ENCODE measurements at places on chromosomes 4 and X. TPM values are rescaled to one million over a fixed set of nuclear protein-coding genes. Genes with fewer than 3 reads are reported as not detected.
A peak's percentile ranks its signal among the peaks of the same experiment; 100 is the strongest.

DNA sequence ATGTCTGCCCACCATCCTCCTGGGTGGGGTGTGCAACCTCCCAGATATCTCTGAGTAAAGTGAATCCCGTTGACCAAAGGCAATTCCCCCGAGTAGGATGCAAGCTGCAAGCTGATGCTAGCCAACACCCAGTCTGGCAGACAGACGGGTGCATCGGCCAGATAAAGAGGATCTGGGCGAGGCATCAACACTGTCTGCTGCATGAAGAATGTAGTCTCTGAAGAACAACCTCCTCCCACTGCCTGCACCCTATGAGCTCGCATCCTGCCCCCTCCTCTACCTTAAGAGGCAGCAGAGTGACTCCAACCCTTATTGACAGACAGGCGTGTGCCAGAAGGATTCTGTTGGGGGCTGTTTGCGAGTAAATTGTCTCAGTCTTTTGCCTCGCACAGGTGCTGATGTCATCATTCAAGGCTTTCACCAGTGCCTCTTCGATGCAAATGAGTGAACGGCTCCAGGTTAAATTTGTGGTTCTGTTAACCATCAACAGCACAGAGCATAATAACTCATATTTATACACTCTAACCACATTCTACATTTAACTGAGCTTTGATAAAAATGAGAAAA lies 546.9 kb downstream of the BCOR start:
- no peak for DNase-seq

DNA sequence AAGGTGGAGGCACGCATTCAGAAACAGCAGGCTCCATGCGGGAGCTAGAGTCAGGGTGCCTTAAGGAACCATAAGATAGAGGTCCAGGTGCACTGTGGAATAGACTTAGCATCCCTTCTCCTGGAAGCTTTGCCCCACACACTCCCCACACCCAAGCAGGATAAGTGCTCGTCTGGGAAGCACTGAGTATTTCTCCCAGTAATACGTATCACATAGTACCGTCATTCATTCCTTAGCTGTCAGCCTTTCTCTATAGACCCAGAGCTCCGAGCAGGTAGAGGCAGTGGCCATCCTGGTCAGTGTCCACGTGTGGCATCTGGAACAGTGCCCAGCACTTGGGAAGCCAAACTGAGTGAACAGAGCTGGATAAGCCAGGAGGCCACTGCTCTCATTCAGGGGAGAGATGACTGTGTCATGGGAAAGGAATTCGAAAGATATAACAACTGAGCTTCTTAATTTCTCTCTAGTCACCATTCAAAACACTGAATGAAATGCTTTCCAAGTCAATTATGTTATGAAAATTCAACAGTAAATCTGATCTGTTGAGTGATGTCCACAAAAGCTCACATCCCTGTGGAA lies 9.9 kb downstream of the APBB2 start:
- peak; percentile 79 for DNase-seq

The JADE1 gene
- 18.4 TPM for polyA plus RNA-seq

- DNase-seq = no peak
Observed at GRCh38 chrX:107673431-107673830, 45.1 kb downstream of the PRPS1 start.

DNA sequence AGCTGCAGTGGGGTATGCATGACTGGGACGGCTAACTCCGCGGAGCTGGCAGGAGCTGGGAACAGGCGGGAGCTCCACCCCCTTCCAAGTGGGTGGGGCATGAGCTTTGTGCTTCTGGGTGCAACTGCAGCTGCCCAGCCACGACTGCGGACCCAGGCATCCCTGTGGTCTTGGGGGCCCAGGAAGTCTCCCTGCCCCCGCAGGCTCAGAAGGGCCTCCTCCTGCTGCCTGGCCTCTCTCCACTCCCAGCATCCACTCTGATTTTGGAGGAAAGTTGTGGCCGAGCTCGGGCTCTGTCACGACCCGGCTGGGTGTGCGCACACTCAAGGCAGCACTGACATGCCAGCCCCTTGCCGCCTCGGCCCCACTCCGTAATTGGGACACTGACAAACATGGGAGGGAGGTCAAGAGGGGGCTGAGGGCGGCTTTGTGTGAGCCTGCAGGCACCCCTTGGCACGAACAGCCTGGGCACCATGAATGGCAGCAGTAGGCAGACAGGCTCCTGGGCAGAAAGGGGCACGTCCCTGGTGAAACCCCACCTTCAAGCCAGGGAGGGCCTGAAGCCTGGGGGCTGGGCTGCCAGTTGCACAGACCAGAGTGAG lies 822.6 kb downstream of the GLUD2 start:
- no peak for DNase-seq

DNA sequence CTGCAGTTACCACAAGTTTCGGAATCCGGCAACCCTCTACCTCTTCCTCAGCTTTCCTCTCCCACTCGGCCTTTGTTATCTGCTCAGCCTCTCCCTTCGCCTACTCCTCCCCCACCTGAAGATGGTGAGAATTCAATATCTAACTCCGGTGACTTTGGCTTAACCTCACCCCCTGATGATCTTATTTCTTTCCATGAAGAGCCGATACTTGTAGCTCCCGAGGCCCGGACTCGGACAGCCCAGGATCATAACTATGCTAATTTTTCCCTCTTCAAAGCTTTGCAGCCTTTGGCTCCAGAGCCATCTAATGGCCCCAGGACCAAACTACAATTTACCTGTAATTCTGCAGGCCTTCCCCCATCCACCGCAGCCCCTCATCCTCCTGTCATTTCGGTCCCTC lies 32.0 kb upstream of the MGST2 start:
- peak; percentile 54 for DNase-seq

- no peak for DNase-seq
Observed at GRCh38 chr4:107619066-107619465, 101.0 kb downstream of the PAPSS1 start.

DNA sequence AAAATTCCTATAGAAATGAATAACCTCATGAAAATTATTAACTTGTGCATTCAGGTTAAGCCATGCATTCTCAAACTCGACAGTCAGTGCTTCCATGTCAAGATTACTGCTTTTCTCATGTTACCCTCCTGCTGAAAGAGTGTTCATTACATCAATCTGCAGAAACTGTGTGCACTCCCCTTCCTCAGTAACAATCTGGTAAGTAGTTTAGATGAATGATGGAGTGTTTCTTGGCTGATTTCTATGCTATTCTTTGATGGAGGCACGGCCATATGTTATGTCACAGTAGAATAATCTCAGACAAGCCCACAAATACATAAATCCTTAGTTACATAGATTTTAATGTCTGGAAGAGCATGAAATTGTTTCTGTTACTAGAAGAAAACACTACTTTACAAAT lies 193.3 kb upstream of the FAM47A start:
- DNase-seq = no peak

GRCh38 chr4:1711571-1712215 lies 426 bp downstream of the SLBP start:
- peak; percentile 86 for DNase-seq

- DNase-seq = no peak
Observed at GRCh38 chrX:70476166-70476933, 31.7 kb downstream of the DLG3 start.

The MFAP3L gene
- polyA plus RNA-seq = 0.94 TPM

GRCh38 chrX:22060415-22061280 lies 28.5 kb downstream of the PHEX start:
- DNase-seq = no peak

DNA sequence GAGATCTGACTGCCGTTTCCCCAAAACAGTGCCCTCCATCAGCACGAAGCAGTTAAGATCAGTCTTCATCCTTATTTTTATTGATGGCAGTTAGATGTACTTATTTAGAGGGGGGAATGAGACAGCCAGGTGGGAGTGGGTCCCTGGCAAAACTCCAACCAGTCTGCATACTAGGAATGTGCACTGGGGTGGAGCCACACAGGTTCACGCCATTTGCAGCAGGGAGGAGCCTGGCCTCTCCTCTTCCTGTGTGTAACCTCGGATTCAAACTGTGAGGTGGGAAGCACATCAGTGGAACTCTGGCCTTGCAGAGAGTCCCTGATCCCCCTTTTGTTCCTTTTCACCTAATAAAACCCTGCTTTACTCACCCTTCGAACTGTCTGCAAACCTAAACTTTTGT lies 987.7 kb upstream of the GRIA3 start:
- DNase-seq = no peak

DNA sequence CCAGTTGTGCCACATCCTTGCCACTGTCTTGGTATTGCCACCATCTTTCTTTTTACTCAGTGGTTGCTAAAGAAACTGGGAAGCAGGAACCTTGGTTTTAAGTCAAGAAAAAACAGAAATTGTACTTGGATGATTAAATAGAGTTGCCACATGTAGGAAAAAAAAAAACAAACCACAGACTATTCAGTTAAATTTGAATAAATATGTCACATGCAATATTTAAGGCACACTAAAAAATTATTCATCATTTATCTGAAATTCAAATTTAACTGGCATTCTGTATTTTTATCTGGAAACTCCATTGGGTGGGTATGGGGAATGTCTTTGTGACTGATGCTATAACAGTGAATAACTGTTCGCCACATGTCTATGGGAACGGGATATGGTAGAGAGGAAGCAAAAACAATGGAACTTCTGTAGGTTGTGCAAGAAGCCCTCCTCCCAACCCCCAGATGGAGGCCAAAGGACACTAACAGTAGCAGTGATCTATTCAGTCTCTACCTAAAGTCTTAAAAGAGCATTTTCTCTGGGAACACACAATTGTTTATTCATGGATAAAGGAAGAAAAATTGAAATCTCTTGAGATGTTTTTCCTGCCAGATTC lies 57.0 kb upstream of the PLAC8 start:
- no peak for DNase-seq

- no peak for DNase-seq
Observed at GRCh38 chr4:151644622-151645021, 116.2 kb downstream of the GATB start.

GRCh38 chr4:1289207-1290164 lies at the start of gene MAEA:
MAEA (plus strand) TSS chr4:1289891; CDS start chr4:1289914, 23 bp downstream.
- DNase-seq = peak; percentile 98

The EMCN gene
- 82.0 TPM for polyA plus RNA-seq

The MAP3K15 gene
- 49.9 TPM for polyA plus RNA-seq

DNA sequence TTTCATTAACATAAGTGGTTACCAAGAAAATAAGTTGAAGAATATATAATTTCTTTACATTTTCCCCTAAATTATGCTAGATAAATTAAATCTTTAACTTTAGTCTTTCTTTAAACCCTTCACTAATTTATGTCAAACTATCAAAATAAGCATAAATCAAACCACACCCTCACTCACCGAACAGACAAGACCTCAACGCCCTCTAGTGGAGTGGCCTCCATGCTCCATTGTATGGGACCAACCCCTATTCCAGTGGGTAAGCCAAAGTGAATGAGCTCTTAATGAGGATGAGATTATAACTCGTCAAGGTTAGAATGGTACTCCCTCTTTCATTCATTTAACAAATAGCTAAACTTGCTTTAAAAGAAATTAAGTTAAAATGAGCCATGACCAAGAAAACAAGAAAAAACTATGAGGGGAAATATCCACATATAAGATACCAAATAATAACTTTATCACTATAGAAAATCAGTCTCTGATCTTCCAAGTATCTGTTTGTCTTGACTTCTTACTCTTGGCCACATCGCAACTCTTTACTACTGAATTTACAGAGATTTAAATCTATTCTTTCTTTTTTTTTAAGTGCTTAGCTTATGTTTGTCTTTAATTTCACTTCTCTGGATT lies 15.6 kb upstream of the BBS12 start:
- DNase-seq = peak; percentile 64

DNA sequence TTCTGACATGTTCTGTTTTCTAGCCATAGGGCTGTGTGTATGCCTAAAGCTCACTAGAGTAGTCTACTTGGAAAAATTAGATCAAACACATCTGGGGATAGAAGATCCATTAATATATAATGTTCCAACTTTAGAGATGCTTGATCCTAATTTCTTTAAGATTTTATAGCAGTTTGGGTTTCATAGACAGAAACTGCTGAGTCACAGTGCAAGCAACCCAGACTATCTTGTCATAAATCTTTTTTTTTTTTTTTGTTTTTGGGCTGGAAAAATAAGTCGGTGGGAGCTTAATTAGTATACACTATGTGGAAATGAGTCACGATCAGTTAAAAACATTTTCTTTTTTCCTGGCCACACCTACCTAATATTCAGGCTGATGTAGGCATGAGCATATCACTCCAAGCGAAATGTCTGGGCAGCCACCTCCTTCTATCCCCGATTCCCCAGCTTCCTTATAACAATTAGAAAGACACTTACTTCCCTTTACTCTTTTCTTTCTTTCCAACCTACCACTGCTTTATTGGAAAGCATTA lies 58.2 kb upstream of the CASK start:
- DNase-seq = no peak

The HERC3 gene
- 3.4 TPM for polyA plus RNA-seq
